ENCODE measurements at places on chromosomes 4 and X.

- no peak for DNase-seq
Measured at GRCh38 chrX:35046660-35047296, 104.2 kb downstream of the FAM47B start.

- DNase-seq = no peak
Measured at GRCh38 chr4:24363751-24364150, 220.6 kb downstream of the DHX15 start.

- DNase-seq = no peak
Measured at GRCh38 chr4:73777612-73778011, 37.2 kb downstream of the CXCL8 start.

DNA sequence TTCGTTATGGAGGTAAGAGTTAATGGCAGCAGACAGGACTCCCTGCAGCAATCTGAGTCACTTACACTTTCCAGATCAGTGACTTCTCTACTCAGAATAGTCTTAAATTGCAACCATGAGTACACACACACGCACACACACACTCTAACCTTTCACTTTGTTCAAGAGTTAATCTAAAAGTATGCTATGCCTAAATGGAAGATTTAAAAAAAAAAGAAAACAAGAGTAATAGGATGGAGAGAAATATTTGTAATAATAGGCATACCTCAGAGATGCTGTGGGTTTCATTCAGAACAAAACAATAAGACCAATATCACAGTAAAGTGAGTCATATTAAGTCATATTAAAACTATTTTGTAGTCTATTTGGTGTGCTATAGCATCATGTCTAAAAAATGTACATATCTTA, 969.1 kb upstream of the PCDH10 start:
- no peak for DNase-seq

DNA sequence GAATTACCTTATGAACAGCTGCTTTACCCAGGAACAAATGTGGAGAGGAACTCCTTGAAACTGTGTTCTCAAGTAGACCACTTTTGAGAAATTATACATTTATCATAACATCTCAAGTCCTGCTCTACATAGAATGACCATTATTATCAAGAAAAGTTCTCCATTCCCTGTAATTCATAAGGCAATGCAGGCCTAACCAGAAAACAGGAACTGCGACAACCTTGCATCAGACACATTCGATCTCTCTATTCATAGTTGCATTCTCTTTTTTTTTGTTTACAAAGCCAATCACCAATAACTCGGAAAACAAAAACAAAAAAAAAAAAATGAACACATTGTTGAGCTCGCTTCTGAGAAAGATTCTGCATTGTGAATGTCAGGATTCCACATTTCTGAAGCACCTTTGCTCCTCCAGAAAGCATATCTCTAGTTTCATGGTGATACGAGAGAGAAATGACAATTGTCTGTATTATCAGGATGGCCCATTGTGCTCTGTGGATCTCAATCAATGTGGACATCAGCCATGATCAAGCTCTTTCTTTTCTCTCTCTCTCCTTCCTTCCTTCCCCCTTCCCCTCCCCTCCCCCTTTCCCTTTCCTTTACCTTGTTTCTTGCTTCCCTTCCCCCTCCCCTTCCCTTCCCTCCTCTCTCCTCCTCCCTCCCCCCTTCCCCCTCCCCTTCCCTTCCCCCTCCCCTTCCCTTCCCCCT, 32.4 kb upstream of the CD99 start:
- DNase-seq = no peak

GRCh38 chr4:159770401-159770800, 667.5 kb downstream of the RAPGEF2 start:
- no peak for DNase-seq
